H4 (cell line): ENCODE measurements at places on chromosomes 4 and X.

DNA sequence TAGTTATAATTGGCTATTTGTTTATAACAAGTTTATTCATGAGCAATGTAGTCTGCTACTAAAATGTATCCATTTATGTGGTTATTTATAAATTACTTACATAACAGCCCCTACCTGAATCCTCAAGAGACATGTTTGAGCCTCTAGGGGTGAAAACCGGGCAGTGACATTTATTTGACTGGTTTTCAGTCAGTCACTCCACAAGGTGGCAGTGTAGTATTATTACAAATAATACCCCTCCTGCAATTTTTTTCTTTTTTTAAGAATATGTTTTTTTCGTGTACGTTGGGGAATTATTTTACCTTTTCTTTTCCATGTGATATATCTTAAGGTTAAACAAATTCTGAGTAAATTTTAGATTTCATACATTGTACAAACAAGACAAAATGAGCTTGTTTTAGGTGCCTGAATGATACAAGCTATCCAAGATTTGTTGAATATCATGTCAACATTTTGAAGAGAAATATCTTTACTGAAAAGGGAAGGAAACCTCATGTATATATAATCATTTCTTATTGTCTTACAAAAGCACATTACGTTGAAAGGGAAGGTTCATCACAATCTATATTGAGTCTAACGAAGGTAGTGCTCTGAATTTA is 598.7 kb upstream of the TECRL start:
- DNase-seq, result peak; percentile 65

GRCh38 chr4:52358366-52358765 is 300.7 kb downstream of the USP46 start:
- no peak for DNase-seq

GRCh38 chrX:79530310-79531108 is 163.4 kb upstream of the ITM2A start:
- no peak for DNase-seq

DNA sequence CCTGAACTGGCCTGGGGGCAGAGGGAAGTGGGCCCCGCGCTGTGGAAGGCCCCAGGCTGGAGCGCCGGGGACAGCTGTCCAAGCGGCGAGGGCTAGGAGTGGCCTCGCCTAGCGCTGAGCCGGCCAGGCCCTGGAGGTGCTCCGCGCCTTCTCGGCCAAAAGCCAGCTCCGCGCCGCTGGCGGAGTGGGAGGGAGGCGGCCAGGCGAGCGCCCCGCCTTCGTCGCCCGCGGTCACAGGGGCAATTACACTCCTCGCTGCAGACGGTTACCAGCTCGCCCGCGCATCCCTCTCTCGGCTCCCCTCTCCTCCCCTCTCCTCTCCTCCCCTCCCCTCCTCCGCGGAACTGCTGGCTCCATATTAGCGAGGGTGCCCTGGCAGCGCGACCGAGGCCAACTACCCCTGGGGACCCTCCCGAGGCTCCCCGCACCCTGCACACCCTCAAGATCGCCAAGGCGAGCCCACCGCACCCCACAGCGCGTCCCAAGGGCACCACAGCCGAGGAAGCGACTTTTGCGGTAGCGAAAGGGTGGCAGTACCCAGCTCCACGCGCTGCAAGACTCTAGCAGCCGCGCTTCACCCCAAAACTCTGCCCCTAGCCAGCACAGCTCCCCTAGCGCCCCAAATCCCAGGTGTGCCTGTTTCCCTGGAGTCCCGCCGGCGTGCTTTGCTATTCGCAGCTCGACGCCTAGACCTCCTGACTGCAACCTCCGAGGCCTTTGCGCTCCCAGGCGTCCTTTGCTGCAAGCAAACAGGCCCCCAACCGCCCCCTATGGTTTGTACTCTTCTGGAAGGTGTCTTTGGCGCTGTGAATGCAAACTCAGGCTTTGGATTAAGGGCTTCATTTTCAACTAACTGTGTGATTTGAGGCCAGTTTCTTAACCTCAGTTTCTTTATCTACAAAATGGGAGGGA is 91.4 kb downstream of the BCOR start:
- DNase-seq, result no peak

DNA sequence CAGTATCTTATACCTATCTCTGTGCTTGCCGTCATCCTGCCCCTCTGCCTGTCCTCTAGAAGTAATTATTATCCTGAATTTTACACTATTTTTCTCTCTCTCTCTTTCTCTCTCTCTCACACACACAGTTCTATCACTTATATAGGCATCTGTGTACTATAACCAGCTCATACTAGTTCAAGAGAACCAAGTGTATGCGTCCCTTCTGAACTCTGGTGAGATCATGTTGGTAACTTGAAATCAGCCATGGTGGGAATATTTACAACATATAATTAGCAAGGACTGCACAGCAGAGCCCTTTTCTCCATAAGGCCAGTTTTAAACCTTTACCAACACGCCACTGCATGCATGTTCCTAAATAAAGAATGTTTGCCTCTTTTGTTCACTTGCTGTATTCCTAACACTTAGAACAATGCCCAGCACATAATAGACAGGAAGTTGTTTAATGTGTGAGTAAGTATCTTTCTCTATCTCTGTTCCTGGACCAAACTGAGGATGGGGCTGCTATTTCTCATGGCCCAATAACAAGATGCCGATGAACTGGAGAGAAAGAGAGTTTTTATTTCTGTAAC is 51.1 kb upstream of the IL21 start:
- DNase-seq, result no peak

GRCh38 chr4:113145519-113146291 is 96.3 kb downstream of the ANK2 start:
- DNase-seq, result peak; percentile 10

GRCh38 chrX:39830414-39830813 is 267.3 kb downstream of the BCOR start:
- no peak for DNase-seq

GRCh38 chr4:137156054-137156453 is 376.2 kb downstream of the PCDH18 start:
- no peak for DNase-seq

GRCh38 chrX:110795645-110796406 is at the start of gene CHRDL1:
TSS of gene CHRDL1 (minus strand) at chrX:110795817. CDS start at chrX:110792181, 3,636 bp downstream.
- peak; percentile 7 for DNase-seq

DNA sequence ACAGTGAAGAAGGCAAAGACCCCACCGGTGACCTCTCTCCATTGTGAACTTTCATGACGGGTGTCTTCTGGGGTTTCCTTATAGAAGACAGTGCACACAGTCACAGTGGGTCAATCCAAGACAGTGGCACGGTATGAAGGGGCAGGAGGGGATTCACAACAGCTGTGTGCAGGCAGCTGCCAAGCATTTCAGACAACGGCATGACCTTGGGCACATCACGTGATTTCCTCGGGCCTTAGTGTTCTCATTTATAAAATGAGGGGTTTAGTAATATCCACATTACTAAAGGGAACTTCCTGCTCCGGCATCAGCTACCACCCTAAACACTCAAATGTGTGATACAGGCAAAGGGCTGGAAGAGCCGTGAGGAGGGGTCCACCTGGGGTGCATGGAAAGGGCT is 42.9 kb downstream of the RBM47 start:
- DNase-seq, result no peak

DNA sequence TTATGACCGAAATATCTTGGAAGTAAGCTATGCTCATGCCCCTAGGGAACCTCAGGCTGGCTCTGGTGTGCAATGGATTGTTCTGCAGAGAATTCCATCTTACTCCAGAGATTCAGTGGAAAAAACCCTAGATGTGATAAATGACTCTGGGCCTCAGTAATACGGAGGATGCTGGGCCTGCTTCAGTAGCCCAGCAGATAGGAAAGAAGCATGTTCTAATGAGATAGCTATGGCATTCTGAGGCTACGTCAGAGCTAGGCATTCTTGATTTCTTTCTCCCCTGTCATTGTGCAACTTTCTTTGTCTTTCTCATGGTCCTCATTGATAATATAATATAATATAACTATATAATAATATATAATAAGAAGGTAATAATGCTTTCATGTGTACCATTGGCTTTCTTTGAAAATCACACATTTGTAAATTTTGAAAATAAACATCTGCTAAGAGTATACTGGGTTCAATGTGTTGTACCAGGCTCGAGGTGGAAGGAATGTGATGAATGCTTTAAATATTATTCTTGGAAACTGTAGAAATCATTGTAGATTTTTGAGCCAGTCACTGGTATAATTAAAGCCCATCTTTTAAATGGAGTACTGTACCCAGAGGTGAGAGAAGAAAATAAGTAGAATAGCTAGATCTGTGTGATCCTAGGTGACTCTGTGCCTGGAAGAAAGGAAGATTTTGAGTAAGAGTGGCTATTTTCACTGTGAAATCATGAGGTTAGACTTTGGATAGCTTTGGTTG is 152.0 kb downstream of the IL15 start:
- DNase-seq, result no peak

DNA sequence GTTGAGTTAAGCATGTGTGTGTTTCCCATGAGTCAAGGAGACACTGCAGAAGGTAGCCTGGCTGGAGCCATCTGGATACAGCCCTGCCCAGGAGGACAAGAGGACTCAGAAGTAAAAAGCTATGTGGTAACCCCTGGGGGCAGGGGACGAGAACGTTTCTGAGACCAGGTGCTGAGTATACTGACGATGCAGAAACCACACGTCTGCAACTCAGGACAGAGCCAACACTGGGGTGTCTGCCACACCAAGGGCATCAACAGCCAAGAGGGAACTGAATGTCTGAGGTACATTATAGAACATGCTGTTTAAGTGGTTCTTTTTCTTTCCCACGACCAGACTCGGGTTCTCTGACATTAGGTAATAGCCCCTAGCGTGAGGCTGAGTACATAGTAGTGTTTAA is 94.1 kb upstream of the GPR34 start:
- no peak for DNase-seq

DNA sequence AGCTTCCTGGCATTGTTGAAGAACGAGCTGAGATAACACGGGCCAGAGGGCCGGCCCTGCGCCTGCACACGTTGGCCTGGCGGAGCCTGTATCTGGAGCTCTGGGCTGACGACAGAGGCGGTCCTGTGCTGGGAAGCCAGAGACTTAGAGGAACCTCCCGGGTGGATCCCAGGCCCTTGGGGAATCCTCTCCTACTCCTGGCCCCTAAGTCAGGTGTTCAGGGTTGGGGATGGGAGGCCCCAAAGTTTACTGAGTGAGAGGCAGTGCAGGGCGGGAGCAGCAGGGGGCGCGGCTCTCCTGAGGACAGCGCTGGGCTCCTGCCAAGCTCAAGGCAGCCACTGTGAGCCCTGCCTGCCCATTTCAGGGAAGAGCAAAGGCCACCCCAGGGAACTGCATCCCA is 2.5 kb upstream of the HTRA3 start:
- DNase-seq, result peak; percentile 44

DNA sequence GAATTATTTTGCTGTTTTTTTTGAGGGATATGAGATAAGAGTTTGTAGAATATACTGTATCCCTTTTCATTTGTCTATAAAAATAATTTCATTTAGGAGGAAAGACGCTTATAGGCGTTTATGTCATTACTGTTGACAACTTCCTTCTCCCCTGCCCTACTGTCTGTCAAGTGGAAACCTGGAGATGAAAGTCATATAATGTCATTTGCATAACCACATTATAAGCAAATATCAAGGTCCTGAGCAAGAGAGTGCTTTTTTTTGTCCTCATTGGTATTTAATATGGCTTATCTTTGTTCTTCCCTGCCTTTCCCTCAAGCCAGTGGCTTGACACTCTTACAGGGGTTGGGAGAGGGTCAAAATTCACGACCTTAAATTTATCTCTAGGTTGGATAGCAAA is 55.8 kb downstream of the LRP2BP start:
- no peak for DNase-seq

GRCh38 chr4:56118055-56118454 is 169.3 kb downstream of the CEP135 start:
- DNase-seq, result no peak

DNA sequence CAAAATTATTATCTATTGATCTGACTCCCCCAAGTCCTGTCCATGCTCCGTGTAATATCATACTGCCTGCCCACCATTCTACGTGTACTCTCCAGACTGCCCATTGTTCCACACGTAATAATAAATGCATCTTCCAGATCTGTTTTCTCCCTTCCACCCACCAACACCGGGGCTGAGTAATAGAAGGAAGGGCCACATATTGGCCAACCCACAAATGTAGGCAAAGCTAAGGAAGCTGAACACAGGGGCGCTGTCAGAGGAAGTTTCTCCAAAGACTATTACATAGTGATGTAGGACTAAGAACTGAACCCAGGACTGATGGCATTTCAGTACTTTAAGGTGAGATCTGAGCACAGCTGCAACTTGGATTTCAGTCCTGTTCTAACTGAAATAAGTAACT is 135.8 kb upstream of the GUCY1A1 start:
- DNase-seq, result no peak

- no peak for DNase-seq
These were observed 68.6 kb upstream of the ADGRG2 start for GRCh38 chrX:19190902-19191301.

DNA sequence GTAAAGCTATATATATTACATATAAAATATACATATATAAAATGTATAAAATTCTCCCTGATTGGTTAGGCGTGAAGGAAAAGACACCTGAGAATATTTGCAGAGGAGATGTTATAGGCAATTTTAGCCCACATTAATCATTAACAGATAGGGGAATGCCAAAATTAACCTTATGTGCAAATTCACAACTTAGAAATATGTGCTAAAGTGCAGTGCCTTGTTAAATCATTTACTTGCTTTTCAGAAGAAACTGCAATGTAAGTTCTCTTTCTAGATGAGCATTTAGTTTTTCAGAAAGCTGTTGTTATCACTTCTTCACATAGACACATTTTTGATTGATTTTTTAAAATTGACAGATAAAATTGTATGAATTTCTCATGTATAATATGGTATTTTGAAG is 5.6 kb downstream of the TASL start:
- no peak for DNase-seq

- peak; percentile 55 for DNase-seq
These were observed 24.0 kb downstream of the HAND2 start for GRCh38 chr4:173505924-173506518.

DNA sequence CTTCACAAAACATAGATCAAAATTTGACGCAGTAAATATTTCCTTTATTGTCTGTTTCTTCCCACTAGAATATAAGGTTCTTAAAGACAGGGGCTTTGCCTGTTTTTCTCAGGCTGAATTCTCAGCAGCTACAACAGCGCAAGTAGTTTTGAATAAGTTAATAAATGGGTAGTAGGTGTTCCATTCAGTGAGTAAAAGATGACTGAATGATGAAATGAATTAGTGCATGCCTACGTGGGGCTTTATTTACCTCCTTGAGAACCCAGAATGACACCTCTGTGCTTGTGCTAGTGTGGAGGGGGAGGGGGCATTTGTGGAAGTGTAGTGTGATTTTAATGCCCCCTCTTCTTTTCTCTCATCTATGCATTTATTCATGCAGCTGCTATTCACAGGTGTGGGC is 278.9 kb downstream of the FBXW7 start:
- no peak for DNase-seq

DNA sequence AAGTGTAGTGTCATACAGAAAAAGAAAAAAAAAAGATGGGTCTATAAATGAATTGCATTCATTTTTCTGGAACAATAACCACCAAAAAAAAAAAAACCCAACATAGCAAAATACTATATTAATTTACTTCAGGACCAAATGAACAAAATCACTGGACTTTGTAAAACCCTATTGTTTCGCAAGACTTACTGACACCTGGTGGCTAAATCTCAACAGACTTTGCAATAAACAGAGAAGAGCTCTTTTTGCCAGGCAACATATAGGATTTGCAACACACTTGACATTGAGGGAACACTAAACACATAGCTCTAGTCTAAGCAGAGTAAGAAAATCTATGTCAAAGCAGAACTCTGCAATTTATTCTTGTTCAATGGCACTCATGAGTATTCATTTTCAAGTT is 990.2 kb downstream of the STPG2 start:
- DNase-seq, result peak; percentile 28
